ENCODE measurements at places on chromosomes 5 and 9.
A peak's percentile ranks its signal among the peaks of the same experiment; 100 is the strongest.

GRCh38 chr5:65946198-65946745, 19.9 kb downstream of the ERBIN start:
- no peak for DNase-seq

DNA sequence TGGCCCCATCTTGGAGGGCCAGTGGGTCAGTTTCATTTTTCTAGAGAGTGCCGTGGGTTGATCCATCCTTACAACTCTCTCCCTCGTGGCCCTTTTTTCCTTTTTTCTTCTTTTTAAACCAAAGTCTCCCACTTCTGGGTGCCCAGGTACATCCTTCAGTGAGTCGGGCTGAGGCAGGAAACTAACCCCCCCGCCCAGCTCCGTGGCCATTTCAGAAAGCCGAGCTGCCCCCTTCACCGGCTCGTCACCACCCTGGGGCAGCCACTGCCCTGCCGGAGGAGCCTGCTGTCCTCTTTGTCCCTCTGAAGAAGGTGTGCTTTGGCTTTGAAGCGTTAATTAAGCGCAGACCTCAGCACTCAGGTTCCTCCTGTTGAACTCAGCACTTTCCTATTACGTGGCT, 5.2 kb downstream of the CFAP77 start:
- no peak for DNase-seq

- DNase-seq: no peak
These were observed 270.2 kb downstream of the TMEM167A start for GRCh38 chr5:82807021-82807420.

DNA sequence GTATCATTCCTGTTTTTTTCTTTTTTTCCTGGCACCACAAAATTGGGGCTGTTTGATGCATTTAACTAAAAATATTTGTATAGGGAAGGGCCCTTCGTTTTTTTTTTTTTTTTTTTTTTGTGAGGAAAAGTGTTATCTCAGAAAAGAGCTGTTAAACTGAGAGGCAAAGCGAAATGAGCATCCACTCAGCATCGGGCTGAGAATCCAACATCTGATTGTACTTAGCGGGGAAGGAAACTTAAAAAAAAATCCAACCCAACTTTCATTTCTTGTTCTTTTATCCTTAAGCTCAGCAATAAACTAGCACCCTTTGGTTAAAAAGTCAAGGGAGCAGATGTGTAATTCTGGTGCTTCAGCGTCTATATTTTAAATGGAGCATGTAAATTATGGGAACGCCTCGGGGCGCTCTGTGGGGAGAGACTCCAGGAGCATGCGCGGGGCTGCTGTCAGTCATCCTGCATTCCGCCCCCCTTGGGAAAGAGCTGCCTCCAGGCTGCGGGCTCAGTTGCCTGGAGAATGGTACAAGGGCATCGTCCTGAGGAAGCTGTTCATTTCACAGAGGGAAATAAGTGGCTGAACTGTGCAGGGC, 33.3 kb downstream of the DMRT2 start:
- DNase-seq: peak; percentile 54

DNA sequence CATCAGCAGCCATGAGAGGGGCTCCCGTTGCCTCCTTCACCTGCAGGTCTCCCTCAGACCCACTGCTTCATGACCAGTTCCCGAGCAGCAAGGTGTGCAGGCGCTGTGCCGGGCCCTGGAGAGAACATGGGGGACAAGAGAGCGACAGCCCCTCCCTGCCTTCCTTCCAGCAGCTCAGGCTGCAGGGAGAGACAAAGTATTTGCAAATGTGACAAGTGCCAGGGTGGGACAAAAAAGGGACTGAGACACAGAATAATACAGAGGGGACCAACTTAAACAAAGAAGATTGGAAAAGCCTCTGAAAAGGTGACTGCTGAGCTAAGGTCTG, 22.5 kb upstream of the VDAC1 start:
- no peak for DNase-seq

DNA sequence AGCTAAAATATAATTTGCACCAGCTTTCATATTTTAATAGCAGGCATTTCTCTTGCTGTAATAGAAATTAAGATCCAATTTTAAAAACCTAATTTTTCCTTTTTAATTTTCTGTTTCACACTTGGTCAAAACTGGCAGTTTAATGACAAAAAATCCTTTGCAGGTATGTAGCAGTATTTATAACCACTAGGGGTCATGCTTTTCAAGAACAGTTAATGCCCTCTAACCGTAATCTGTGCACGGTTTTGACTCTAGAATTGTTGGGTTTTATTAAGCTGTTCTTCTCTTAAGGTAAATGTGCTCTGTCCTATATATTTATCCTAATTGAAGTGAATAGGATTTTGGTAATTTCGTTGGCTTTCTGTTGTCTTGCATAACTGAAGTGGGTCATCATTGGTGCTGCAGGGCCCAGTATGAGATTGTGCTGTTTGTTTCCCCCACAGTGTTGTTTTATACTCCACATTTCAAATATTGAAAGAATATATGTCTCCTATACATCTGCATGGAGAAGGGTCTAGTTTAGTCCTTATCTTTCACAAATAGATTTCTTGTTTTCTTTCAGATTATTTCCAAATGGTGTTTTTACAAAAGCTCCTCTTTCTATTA, 107.4 kb downstream of the SCAMP1 start:
- no peak for DNase-seq

DNA sequence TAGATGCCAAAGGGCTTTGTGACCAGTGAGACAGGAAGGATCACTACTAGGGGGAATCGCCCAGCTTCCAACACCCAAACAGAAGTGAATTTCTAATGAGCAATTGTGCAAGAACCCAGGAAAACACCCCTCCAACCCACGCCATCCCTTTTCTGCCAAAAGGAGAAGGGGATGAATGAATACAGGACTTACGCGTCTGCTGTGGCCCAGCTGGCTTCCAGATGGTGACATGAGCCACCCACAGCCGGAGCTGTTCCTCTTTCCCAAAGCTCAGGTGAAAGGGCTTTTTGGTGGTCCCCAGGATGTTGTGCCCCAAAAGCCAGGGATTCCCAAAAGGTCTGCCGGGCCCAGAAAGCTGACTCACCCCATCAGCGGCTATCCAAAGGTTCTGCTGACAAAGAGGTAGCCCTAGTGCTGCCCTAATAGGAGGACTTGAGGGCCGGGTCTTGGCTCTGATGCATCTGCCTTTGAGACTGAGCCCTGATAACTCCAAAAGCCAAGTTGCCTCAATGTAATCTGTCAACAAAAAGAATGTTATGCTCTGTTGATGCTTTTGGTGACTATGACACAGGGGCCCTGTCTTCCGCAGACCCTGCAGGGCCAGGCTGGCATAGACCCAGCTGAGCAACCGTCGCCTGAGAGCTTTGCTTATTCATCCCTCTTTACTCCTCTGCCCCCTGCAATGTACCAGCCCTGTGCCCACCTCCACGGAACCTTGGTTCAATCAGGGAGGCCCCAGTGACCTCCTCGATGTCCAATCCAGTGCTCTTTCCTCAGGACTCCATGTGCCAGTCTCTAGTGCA, 14.5 kb downstream of the GSN start:
- peak; percentile 79 for DNase-seq

GRCh38 chr5:100901821-100902341, 1.2 kb downstream of the ST8SIA4 start:
- peak; percentile 52 for DNase-seq

DNA sequence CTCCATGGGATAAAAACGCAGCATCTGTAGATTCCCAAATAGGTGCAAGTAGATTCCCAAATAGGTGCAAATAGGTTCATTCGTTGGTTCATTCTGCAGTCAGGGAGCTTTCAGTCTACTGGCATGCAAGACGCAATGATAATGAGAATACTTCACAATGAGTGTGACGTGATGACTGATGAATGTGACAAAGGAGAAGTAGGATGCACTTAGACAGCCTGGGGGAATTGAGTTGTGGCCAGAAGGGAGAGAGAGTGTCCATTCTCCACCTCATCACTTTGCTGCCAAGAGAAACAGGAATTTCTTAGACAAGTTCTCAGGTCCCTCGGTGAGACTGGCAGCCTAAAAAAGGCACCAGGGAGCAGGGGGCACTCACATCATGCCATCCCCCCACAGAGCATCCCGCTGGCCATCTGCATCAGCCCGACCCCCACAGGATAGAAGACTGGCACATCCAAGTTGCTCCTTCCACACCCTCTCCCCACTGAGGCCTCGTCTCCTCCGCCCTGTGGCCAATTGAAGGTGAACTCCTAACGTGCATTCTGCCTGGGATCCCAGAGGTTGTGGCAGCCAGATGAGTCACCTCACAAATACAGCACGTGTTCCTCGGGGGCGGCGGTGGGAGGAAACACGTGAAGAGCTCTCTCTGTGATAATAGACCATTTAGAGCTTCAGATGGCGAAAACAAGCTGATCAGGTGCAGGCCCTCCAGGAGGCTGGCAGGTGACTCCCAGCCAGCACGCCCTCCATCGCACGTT, 19.9 kb upstream of the KCNIP1 start:
- DNase-seq: no peak

DNA sequence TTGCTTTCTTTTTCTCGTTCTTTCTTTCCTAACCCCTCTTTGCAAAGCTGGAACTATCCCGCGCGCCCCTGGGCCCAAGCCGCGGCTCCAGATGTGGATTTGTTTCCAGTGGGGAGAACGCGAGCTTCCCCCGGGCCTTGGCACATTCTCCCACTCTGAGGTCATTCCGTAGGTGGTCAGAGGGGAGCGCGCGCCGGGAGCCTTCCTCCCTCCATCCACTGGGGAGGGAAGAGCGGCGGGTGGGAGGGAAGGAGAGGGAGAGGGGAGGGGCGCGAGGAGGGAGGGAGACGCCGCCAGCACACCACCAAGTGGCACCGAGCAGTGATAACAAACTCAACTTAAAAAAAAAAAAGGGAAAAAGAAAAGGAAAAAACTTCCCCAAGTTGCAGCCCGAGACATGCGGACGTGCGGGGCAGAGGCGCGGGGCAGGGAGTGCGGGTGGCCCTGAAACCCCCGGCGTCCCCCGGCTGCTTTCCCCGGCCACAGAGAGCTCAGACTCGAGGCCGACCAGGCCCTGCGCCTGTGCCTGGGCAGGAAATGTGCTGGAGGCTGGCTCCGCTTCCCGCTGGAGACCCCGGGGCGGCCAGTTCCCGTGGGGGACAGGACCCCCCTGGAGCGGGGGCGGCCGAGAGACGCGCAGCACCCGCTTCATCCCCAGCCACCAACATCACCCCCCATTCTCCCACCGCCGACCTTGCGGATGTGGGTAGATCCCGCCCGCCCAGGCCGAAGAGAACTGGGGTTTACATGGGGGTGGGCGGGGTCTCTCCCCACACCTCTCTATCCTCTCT, 3.1 kb downstream of the IER5L start:
- peak; percentile 82 for DNase-seq

DNA sequence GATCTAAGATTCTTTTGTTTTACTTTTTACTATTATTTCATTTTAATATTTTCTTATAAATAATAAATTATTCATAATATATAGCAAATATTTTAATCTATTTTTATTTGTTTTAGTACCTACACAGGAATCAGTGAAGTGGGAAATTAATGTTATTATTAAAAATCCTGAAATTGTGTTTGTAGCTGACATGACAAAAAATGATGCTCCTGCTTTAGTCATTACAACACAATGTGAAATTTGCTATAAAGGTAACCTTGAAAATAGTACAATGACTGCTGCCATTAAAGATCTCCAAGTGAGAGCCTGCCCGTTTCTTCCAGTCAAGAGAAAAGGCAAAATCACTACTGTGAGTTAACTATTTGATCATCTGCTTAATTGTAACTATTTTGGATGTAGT, 138.7 kb downstream of the VPS13A start:
- DNase-seq: no peak

DNA sequence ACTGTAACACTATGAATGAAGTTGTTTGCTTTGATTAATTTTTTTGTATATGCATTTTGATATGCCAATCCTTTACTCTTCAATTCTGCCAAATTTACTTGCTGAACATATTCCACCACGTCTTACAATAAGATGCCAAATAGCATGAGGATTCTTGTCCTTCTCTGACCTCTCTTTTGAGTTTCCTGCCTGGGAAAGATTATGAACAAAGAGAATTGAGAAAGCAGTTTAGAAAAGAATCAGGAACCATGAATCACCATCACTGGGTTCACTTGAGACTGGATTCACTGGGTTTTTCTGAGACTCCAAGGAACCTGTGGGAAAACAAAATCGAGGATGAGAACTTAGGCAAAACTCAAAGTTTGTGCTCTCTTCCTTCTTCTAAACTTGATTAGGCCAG, 256.5 kb downstream of the CETN3 start:
- no peak for DNase-seq

GRCh38 chr5:167565189-167565954, 726.1 kb upstream of the WWC1 start:
- no peak for DNase-seq

DNA sequence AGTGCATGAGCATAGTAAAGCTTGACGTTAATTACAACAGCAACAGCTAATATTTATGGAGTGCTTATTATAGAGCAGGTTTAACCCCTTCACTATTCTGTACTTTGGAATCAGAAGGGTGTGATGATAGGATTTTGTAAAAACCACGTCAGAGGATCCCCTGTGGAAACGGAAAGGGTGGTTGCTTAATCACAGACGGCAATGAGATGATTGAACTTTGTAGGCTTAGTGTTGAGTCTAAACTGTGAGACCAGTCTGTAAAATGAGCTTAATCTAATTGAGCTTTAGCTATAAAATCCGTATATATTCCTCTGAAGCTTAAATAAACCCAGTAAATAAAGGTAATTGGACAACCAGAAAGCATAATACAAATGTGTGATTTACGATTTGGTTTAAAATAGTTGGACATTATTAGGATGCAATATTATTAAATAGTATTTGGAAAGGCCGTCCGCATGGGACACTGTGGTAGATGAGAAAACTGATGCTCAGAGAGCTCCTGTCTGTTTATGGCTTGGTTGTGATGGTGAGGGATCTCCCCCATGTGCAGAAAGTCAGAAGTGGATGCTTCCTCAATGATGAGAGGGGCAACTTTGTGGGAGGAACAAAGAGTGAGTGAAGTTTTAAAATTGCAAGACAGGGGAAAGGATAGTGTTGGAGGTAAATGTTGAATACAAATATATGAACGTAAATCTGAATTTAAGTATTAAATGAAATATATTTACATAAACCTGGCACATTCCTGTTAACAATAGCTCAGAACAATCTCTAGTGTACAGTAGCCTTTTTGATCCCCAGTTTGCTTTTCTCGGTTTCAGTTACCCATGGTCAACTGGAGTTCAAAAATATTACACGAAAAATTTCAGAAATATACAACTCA, 23.4 kb upstream of the SCGB3A2 start:
- no peak for DNase-seq

DNA sequence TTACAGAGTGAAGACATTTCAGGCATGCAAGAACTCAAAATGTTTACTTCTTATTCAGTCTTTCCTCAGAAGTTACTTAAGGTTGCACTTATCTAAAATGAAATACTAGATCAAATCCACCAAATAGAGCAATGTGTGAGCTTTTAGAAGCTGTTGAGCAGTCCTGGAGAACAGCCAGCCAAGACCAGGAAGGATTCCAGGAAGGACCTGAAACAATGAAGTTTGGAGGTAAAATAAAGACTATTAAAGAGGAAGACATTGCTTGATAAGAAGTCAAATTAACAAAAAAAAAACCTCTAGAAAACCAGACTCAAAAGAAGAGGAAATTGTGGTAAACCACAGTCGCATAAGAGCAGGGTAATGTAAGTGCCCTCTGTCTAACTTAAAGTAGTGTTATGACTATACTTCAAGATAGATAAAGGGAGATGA, 156.2 kb upstream of the S1PR3 start:
- no peak for DNase-seq

- no peak for DNase-seq
These were observed 324.8 kb downstream of the TMEM38B start for GRCh38 chr9:106019039-106019680.

- DNase-seq: no peak
These were observed 70.6 kb downstream of the SPIN1 start for GRCh38 chr9:88458716-88459465.

- DNase-seq: no peak
These were observed 41.7 kb upstream of the CEP72 start for GRCh38 chr5:570446-570845.

All from lower lobe of right lung (tissue), 2 donors.